ENCODE measurements at places on chromosomes 13 and 19.

GRCh38 chr13:67017276-67017675 lies 212.9 kb downstream of the PCDH9 start:
- DNase-seq = no peak

GRCh38 chr13:74274916-74275315 lies 140.7 kb upstream of the KLF12 start:
- DNase-seq = peak; percentile 12

DNA sequence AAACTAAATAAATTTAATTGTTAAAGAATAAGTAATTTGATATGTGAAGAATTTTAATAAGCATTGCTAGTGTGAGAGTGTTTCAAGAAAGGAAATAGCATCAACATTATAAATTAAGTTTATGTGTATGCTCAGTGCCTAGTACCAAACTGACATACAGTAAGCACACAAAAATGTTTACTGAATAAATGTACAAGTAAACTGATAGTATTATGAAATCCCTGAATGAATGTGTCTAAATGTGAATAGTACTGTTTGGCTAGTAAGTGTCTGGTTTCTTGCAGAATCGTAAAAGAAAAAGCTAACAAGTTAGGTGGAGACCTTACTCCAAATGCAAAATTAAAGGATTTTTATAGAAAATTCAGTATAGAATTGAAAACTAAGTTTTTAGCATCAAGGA lies 233.6 kb downstream of the PCDH9 start:
- DNase-seq = peak; percentile 49

DNA sequence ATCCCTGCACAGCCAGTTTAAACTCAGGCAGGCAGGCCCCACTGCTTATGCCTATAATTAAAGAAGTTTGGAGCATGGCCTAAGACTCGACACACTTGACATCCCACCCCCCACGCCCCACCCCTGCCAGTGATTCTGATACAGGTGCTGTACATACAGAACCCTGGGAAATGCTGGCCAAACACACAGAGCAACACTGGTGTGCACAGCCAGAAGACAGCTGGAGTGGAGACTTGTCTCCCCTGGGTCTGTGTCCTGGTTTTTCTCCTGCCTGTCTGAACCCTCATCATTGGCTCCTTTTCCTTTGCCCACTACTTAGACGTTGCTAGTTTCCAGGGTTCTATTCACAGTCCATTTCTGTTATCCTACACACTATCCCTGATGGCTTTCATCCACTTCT lies 76.8 kb downstream of the DLEU7 start:
- DNase-seq = no peak

GRCh38 chr19:18000480-18000914 lies 7.5 kb upstream of the ARRDC2 start:
- no peak for DNase-seq

DNA sequence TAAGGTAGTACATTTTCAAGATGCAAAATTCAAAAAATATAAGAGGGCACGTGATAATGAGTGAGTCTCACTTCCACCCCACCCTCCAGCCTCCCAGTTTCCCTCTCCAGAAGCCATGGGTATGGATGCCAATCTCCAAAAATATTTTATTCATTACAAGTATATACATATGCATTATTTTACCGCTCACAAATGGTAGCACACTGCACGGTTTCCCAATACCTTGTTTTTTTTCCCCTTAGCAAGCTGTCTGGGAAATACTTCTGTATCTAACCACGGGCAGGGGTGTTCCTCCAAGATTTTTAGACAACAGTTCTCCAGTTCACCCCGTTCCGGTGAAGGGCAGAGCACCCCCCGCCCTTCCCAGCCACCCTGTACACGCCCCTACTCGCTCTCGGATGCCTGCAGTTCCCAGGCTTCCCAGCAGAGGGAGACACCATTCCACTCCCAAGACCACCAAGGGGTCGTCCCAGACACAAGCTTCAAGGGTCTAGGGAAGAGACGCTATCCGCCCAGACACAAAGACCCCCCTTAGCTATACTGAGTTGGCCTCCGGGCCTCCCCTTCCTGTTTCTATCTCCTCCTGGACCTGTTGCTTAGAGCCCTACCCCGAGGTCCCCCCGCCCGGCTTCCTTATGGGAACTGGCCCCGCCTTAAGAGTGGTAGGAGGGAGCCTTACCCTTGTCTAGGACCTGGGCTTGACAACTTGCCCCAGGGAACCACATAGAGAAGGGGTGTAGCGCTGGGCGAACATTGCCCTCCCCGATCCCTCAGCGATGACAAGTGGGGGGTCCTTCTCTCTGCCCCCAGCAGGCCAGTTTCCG lies 1.1 kb upstream of the FXYD3 start:
- peak; percentile 50 for DNase-seq

- peak; percentile 80 for DNase-seq
These were observed 14.2 kb upstream of the PNMA8C start for GRCh38 chr19:46442808-46443450.

DNA sequence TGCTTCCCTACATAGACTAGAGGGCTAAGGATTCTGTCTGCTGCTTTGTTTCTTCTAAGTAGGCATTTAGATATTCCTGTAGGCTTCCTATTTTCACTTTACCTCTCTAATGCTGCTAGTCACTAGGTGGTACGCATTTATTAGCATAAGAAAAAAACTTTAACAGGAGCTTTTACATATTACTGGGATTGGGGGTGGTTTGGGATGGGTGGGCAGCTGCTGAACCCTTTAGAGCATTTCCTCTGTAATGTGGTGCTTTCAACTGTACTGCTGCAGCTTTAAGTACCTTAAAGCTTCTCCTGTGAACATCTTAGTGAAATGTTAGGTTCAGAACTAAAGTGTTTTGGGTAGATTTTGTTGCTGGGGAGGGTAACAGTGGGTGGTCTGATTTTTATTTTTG lies 92.6 kb downstream of the ZNF486 start:
- no peak for DNase-seq

DNA sequence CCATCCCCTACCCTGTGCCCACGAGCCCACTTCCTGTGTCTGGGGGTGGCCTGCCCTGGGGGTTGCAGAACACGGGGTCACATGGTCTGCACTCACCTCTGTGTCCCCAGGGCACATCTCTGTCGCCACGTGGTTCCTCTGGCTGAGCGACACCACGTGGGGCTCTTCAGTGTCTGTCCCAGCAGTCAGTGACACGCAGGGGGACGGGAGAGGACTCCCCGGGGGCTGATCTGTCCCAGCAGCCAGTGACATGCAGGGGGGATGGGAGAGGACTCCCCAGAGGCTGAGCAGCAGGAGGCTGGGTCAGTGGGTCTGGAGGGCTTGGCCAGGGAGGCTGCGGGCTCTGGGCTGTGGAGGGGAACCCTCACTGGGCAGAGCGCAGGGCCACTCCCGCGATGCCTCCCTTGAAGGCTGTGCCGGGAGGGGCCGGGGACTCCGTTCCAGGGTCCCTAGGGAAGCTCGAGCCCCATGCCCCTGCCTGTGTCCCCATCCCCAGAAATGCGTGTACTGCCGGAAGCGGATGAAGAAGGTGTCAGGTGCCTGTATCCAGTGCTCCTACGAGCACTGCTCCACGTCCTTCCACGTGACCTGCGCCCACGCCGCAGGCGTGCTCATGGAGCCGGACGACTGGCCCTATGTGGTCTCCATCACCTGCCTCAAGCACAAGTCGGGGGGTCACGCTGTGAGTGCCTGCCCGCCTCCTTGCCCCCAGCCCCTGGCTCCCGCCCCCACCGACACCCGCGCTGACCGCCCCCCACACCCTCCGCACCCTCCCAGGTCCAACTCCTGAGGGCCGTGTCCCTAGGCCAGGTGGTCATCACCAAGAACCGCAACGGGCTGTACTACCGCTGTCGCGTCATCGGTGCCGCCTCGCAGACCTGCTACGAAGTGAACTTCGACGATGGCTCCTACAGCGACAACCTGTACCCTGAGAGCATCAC lies 174.8 kb downstream of the KDM4B start:
- no peak for DNase-seq
